ENCODE measurements at places on chromosomes 7 and 10.

DNA sequence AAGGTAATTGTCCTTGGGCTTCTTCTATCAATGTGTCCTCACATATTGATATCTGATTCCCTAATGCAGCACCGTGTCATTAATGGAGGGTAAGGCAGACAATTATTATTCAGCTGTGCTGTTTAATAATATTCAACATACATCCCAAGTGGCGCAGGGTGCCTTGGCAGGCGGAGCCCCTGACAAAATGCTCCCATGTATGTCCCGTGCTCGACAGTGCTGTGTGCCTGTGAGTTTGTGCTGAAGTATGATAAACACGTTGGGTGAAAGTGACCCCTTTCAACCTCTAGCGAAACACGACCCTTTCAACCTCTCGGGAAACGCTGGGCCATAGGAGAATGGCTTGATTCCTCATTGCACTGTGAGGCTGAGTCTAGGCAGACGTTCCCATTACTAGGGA, 31.3 kb downstream of the PFKP start:
- no peak for DNase-seq

DNA sequence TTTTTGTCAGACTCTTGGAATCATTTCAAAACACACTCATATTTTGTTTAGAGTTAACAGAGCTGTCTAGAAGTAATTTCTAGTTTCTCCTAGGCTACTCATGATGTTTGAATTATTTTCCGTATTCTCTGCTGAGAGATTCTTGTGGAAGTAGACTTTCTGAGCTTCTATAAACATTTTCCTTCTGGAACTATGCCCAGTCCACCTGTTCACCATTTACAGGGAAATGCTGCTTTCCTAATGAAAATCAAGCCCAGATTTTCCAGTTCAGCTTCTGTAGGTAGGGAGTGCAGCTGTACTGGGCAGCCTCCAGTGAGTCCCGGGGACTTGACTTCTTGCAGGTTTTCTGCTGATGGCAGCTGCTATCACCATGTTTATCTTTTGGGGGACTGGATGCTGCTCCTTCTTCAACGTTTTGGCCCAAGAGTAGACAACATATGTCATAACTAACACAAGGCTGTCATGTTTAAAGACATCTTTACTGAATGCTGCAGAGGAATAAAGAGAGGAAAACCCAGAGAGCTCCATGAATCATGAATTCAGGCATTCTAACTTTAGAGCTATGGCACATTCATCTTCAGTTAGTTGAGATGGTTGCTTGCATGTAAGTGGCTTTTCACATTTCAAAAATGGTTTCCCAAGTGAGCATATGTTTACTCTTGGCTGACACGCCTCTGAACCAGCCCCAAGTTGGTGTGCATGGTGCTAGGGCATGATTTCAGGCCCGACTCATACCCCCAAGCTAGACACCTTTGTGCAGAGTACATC, 85.6 kb downstream of the SDK1 start:
- no peak for DNase-seq

DNA sequence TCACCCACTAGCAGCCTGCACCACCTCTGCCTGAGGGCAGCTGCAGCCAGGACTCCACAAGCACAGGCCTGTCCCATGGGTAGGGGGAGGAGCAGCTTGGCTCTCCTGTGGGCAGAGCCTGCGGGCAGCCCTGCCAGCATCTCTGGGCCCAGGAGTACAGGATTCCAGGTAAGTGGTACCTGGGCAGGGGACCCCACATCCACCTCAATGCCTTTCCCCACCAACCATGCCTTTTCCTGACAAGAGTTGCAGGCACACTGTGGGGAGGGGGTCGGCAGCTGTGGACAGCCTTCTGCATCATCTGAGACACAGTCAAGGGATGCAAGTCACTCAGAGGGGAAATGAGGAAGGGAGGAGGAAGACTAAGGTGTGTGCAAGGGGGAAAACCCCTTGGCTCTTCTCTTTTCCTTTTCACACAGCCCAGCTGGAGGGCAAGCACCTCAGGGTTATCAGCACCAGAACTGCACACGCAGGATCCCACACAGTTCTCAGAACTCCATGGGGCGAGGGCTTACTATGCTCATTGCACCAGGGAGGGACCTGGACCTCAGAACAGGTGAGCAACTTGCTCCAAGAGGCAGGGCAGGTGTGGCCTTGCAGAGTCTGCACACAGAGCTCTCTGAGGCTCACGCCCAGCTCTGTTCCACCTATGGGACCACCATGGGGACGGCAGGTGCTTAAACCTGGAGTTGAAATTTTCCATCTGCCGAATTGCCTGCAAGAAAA, 16.5 kb upstream of the ANTXRL start:
- DNase-seq, result no peak

GRCh38 chr10:30063099-30063498, 3.7 kb upstream of the JCAD start:
- no peak for DNase-seq

Data from activated CD8-positive, alpha-beta memory T cell treated with anti-CD3 and anti-CD28 coated beads for 1 hour (primary cell).